Activated CD4-positive, alpha-beta T cell treated with anti-CD3 and anti-CD28 coated beads for 24 hours (primary cell): ENCODE measurements at places on chromosomes 3 and 15.

- no peak for DNase-seq
These were observed 171.0 kb downstream of the FNDC3B start for GRCh38 chr3:172210355-172210754.

DNA sequence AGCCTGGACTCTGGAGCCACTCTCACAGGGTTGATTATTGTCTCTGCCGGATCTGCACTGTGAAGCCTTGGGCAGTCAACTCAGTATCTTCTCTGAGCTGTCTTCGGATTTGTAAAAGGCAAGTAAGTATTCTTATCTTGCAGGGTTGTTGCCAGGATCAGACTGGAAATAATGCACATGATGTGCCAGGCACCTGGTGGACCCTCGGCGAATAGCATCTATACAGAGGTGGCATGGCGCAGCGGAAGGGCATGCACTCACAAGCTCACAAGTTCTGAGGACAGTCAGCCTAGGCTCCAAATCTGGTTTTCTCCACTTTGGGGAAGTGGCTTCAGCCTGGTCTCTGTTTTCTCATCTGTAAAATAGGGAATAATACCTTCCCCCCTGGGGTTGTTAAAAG lies 113.9 kb downstream of the SRGAP3 start:
- DNase-seq: no peak

DNA sequence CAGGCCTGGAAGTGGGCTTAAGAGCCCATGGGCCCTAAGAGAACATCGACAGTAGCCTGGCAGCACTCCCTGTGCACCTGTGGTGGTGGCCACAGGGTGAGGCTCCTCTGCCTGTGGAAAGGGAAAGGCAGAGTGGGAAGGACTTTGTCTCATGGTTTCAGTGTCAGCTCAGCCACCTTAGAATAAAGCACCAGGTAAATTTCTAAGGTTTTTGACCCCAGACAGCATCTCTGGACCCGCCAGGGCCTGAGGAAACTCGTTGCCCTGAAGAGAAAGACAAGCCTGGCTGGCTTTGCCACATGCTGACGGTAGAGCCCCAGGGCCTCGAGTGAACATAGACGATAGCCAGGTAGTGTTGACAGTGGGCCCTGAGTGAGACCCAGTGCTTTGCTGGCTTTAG lies 22.1 kb downstream of the GOLGA6A start:
- no peak for DNase-seq

GRCh38 chr15:72315706-72316370 lies 4.1 kb downstream of the CELF6 start:
- DNase-seq: no peak

- DNase-seq: peak; percentile 43
These were observed 1.3 kb downstream of the PIK3CA start for GRCh38 chr3:179149406-179149867.
